HFF-Myc (cell line): ENCODE measurements at places on chromosomes 11 and 22.

DNA sequence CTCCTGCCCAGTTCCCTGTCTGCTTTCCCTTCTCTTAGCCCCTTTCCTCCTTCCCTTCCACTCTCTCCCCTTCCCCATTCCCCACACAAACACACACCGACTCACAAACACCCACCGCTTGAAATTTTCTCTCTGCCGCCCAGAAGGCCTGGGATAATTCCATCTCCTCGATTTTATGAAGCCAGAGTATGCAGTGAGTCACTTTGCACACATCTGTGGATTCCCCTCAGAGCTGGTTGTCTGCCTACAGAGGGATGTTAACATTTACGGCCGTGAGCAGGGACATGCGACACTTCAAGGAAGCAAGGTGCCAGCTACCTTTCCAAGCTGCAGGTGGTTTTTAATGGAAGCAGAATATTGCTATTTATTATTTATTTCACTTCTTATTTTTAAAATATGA lies 332.0 kb downstream of the TENM4 start:
- no peak for DNase-seq

DNA sequence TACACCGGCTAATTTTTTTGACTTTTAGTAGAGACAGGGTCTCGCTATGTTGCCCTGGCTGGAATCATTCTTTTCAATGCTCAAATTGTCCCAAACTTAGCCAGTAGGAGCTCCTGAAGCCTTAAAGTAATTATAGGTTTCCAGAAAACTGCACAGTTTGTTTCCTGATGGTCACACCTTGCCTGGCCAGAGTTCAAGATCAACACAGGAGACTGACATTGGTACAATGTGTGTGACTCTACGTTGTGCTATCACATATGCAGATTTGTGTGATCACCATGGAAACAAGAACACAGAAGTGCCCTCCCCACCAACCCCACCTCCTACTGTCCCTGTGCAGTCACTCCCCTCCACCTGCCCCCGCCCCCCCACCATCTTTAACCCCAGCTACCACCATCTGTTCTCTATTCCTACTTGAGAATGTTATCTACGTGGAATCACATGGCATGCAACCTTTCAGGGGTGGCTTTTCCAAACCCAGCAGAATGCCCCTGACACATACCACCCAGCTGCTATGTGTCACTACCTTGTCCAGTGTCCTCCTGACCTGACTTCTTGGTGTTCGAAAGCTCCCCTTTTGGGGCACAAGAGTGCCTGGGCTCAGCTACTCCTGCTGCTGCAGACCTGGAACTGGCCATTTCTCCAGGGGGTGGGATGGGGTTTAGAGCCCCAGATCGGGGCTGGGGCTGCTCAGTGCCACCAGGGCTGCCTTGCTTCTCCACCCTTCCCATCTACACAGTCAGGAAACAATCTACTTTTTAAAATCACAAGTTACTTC lies 6.1 kb upstream of the NAP1L4 start:
- DNase-seq, result no peak

DNA sequence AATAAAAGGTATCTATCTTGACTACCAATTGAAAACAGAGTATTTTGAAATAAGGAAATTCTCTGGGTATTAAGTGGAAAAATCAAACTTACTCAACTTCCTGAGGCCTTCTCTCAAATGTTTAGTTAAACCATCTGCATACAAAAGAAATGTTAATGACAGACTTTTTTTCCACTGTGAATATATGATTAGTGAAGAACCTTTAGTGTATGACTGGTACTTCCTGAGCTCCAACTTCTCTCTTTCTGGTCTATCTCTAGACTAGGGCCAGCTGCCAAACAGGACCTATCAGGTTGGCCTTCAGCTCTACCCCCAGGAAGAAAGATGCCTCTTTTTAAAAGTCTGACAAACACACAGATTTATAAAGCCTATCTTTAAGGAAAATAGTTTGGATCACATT lies 68.8 kb upstream of the SCUBE2 start:
- no peak for DNase-seq

GRCh38 chr11:117842131-117842941 lies 17.8 kb upstream of the FXYD2 start:
- DNase-seq, result no peak

DNA sequence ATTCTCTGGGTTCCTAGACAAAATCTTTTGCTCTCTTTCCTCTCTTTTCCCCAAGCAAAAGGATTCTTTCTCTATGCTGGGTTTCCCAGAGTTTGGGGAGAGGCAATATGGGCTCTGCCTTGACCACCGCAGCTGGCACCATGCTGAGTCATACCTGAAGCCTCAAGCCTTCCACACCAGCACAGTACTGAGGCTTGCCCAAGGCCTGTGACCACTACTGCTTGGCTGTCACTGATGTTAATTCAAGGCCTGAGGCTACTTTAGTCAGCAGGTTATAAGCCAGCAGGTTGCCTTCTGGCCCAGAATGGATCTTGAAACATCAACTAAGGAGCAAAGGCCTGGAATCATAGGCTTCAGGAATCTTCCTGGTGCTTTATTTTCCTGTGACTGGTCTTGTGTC lies 185.3 kb downstream of the DYNC2H1 start:
- no peak for DNase-seq

DNA sequence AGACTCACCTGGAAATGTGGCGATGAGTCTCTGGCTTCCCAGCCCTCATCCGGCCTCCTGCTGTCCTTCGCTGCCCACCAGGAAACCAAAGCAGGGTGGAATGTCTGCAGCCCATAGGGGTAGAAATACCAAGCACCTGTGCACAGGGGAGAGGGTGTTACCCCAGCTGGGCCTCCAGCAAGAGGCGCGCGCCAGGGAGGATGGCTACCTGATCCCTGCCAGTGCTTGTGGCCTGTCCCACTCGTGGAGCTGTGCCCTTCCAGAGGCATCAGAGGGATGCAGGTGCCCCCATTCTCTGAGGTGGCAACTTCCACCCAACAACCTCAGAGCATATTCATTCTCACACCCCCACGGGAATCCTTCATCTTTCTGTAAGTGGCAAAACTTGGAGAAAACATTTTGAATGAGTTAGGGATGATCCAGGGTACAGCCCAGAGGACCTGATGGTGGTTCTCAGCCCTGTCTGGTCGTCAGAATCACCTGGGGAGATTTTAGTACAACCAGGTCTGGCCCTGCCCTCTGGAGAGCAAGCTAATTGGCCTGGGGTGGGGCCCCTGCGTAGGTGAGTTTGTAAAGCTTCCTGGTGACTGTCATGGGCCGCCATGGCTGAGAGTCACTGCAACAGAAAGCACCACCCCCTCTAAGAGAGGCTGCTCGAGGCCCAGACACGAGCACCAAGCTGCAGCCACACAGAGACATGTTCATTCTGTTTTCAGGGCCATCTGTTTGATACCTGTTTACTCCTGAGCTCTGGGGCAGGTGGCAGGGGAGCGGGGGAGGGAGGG lies 9.9 kb downstream of the SUN2 start:
- DNase-seq, result no peak

DNA sequence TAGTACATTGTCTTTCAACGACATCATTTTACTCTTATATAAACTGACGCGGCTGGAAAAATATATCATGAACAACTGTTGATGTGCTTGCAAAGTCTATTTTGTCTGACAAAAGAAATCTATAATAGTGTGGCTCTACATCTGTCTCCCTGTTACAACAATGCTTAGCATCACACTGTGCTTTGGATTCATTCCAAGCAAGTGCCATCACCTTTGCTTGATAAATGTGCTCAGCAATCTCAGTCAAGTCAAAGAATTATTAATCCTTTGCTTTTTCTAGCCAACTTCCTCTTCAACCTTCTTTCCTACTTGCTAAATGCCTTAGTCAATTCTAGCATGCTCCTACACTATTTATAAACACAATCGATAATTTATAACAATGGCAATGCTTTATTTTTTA lies 140.5 kb downstream of the FCHSD2 start:
- no peak for DNase-seq

DNA sequence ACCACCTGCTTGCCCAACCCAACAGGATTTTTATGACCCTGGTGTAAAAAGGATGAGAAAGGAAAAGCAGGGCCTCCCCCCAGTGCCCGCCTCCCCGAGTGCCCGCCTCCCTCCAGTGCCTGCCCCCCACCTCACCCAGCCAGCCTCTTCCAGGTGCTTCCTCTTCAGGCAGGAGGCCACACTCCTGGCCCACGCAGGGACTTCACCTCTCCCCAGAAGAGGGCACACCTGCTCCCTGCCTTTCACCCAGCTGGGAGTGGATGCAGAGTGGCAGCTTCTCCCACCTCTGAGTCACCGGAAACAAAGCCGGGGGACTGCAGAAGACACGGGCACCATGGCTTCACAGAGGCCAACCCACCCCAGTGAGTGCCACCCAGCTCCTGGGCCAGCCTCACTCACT lies 16.1 kb downstream of the CPT1A start:
- DNase-seq, result no peak

DNA sequence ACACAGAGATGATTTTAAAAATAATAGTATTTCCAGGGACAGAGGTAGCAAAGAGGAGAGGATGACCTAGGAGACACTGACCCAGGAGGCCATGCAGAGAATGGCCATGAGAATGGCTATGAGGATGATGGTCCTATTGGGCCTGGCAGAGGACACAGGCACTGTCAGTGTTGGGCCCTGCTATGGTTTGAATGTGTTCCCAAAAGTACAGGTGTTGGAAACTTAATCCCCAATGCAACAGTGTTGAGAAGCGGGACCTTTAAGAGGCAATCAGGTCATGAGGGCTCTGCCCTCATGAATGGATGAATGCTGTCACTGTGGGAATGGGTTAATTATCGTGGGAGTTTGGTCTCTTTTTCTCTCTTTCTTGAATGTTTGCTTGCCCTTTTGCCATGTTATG lies 61.6 kb downstream of the KCNC1 start:
- no peak for DNase-seq

DNA sequence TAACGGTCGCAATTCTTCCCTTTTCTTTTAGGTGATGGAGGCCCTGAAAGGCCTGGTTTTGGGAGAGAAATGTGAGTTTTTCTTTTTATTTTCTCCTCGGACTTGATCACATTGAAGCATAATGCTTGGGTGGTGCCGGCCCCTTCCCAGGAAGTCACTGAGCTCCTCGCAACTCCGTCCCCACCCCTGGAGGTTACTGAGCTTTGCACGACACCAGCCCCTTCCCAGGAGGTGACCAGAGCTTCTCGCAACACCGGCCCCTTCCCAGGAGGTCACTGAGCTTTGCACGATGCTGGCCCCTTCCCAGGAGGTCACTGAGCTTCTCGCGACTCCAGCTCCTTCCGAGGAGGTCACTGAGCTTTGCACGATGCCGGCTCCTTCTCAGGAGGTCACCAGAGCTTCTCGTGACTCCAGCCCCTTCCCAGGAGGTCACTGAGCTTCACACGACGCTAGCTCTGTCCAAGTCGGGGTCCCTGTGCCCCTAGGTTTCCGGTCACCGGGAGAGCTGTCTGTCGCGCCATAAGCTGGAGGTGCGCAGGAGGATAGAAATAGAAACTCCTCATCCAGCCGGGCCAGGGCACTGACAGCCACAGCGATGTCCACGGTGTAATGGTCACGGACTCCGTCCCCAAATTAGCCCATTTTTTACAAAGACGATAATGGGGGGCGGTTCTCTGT lies 586.4 kb downstream of the BRD1 start:
- DNase-seq, result no peak

DNA sequence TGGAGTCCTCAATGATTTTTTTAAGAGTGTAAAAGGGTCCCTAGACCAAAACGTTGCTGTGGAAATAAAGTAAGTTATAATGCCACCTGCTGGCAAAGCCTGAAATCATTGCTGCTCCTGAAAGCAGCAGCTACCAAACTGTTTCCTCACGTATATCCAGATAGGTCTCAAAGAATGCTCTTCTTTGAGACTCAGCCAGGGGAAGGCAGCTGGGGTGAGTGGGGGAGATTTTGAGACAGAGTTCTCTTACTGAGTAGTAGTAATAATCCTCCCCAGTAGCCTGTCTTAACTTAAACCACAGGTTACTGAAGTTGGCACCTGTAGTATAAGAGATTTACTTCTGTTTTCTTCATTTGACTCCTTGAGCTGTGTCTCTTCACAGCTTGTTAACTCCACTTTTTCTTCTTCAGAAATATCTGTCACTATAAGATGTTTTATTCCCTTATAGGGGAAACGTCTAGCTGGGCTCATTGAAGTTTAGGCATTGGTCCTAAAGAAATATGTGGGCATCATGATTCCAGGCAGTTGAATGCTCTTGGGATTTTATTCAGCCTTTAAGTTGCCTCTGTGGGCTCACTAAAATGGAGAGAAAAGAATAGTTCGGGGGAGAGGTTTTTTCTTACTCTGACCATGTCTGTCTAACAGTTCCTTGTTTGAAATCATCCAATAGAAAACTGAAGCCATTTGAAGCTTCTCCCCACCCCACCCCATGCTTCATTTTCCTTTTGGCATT lies 77.9 kb downstream of the BTBD10 start:
- DNase-seq, result peak; percentile 15

DNA sequence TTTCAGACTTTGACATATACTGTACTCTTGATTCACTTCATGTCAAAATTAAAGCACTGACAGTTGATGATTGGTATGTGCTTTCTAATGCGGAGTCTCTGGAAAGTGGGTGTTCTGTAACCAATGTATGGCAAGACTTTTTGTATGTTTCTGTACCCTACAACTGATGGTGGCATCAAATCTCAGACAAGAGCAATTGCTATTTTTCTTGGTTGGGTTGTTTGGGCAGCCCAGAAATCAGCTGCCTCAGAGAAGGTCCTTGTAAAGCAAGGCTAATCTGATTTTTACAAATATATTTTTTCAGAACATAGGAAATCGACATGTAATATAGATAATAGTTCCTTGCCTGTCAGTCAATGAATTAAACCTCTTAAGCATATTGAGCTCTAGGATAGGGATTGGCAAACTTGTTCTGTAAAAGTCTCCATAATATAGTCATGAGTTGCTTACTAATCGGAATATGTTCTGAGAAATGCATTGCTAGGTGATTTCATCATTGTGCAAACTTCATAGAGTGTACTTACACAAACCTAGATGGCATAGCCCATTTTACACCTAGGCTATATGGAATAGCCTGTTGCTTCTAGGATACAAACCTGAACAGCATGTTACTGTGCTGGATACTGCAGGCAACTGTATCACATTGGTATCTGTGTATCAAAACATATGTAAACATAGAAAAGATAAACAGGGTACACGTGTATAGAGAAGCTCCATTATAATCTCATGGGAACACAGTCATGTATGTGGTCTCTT lies 10.2 kb upstream of the OOSP4A start:
- no peak for DNase-seq

DNA sequence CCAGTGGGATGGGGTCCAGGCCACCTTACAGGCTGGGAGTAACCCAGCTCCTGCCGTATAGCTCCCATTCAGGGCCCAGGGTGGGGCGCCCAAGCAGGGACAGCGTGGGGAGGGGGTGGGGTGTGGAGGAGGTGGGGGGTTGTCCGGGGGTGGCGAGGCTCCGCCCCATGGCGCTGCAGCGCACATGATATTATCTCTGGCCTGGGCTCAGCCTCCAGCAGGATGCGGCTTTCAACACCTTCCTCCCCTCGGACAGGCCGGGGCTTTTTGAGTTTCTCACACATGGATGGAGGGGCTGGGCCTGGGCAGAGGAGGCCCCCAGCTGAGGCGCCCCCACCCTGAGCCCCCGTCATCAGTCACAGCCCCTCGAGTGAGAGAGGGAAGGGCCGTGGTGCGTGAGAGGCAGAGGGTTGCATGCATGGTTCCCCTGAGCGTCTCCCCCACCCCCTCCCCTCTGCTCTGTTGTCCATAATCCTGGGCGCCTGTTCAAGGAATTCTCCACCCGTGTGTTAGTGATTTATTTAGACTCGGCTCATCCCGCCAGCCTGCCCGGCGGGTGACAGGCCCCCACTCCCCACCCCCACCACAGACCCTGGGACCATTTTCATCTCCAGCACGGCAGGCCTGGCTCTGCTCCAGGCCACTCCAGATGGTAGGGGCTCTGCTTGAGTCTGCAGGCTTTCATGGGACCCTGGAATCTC lies 44.9 kb downstream of the WNT11 start:
- DNase-seq, result peak; percentile 27

GRCh38 chr11:57100638-57101331 lies 81.0 kb upstream of the LRRC55 start:
- no peak for DNase-seq
